Central memory CD4-positive, alpha-beta T cell (primary cell): ENCODE measurements at places on chromosomes 4 and X.

DNA sequence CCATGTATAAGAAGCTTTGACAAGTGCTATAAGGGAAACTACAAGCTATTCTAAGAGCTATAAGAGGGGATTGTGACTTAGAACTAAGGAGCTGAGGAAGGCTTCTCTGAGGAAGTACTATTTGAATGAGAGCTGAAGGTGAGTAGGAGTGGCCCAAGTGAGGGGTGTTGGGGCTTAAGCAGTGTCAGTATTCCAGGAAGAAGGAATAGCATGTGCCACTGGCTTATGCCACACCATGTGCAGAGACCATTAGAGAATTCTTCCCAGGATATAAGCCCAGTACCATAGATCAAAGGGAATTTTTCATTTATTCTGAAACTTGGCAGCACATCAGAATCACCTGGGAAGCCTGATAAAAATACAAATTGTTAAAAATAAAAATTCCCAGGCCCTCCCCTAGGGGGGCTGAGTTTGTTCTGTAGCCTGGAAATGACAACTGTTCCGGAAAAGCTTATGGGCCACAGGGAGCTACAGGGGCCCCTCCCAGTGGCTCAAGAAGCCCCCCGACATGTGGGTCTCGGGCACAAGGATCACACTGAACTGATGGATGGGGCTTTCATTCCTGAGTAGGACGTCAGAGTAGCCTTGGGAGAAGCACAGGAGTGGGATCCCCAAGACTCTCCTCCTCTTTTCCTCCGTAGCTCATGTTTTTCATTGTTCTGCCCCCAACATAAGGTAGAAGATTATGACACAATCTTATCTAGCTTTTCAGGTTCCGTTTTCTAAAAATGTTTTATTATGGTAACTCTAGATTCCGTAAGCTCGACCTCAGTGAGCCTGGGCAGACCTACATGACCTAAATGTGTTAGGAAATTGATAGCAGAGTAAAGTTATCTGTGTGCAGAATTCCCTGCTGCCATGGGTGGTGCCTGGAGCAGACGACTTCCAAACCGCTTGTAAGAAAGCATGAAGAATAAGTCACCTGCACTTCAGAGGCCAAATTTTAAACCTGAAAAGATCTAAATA, 119.3 kb downstream of the AFF1 start:
- no peak for DNase-seq

GRCh38 chr4:99485212-99485611, 25.6 kb upstream of the C4orf17 start:
- no peak for DNase-seq

GRCh38 chr4:82578935-82579334, 17.1 kb upstream of the TMEM150C start:
- DNase-seq, result no peak

GRCh38 chr4:47031011-47031678, at the start of gene GABRB1:
GABRB1 (plus strand) TSS chr4:47031567.
- DNase-seq, result peak; percentile 17

DNA sequence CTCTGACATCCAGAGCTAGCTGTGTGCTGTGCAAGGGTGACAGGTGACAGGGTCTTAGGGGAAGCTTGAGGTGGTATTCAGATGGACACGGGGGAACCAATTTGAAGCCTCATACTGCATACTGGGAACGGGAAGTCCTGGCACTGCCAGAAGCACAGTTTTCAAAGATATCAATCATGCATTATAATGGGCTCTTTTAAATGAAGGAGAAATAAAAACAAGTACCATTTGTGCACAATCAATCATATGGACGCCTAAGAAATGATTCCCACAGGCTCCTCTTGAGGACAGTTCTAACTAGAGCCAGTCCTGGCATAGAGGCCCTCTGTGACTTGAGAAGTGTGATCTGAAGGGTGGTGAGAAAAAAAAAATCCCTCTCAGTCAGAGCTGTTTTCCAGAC, 50.9 kb downstream of the TSC22D3 start:
- no peak for DNase-seq

DNA sequence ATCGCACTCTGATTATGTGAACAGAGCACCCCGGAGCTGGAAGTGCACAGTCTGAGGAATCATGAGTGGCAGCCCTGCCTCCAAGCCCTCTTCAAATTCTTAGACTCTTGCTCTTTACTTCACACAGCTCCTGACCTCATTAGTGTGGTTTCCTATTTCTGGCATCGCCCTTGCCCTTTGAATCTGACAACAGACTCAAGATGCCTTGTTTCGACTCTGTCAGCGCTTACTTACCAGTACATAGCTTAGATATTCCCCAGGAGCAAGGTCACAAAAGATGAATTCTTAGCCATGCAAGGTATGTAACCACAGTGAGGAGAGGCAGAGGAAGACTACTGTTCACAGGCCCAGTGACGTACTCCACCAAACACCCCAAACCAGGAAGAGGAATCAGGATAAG, 167.2 kb downstream of the KDR start:
- DNase-seq, result peak; percentile 37

DNA sequence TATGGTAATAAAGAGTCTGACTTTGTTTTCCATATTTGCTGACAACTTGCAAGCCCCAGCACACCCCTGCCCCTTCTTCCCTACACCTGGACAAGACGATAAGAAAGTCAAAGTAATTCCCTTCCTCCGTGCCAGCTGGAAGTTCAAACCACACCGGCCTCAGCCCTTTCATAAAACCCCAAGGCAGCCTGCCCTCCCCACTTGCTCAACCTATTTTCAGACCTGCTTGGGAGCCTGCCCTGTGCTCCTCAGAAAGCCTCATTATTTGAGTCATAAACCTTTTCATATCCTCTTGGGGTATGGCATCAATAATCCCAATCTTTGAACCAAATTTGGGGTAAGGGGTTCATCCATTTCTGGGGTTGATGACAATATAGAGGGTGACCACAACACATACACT, 29.5 kb downstream of the NIPAL1 start:
- no peak for DNase-seq

DNA sequence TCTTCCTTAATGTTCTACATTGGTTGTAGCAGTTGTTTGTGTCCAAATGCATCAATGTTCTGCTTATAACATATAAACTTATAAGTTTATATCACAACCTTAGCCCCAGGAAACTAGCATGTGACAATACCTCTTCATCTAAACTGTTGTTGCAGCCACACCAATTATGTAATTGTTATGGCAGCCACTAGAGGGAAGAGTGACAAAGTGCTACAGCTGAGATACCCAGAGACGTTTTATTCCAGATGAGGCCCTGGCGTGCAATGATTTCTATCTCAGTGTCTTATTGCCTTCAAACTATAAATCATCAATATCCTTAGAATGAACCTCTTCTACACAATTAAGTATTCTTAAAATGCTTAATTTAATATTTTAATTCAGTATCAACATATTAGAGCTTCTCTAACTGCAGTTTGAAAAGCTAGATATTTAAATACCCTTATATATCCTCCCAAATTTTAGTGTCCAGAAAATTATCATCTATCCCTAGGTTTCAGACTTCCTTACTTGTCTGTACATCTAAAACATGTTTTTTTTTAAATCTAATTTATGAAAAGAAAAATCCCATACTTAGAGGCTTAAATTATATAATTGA, 171.6 kb downstream of the PCDH10 start:
- DNase-seq, result no peak

DNA sequence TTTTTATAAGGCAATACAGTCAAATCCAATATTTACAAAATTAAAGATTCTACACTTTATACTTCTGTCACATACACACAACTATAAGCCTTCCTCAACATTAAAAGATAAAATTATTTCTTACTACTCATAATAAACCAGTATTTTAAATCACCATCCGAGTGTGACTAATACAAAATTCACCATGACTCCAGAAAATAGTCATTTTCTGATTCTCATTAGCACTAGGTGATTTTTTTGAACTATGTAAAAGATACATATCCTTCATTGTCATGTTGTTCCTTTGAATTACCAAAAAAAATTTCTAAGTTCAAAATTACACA, 646 bp upstream of the SLC7A11 start:
- DNase-seq, result no peak

DNA sequence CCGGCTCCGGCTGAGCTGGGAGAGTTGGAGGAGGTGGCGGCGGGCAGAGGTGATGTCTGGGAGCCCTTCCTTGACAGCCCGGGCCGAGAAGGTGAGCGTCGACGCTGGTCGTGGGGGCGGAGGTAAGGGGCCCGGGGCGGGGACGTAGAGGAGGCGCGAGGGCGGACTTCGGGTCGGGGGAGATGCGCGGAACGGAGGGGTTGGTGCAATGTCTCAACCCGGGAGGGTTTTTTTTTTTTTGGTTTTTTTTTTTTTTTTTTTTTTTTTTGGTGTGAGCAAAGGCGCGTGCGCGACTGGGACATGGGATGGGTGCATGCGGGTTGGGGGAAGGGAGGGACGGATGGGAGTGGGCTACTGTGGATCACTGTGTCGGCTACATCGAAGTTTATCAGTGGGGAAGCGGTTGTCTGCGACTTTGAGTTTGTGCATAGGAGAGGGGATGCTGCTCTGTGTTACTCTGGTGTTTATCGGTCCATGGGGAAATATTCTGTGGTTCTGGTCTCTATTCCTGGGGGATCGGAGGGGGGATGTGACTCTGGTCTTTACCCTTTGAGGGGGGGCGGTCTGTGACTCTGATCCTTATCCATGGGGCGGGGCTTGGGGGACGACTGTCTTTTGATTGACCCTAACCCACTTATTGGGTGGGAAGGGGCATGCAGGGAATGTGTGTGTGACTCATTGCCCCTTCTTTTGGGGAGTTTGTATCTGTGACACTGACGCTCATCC, 537 bp downstream of the RBM10 start:
- DNase-seq, result no peak

- no peak for DNase-seq
These were observed 70.7 kb downstream of the REPS2 start for GRCh38 chrX:17017134-17017533.

- no peak for DNase-seq
These were observed 1060.5 kb upstream of the INTU start for GRCh38 chr4:126572264-126572663.

GRCh38 chr4:112031712-112032328, 113.4 kb upstream of the FAM241A start:
- no peak for DNase-seq

- no peak for DNase-seq
These were observed 195.5 kb upstream of the PRPS2 start for GRCh38 chrX:12595720-12596119.

GRCh38 chrX:11757719-11758399, at the start of gene MSL3:
MSL3 (plus strand) TSS chrX:11758237; CDS start chrX:11758264, 27 bp downstream.
- DNase-seq, result peak; percentile 70

DNA sequence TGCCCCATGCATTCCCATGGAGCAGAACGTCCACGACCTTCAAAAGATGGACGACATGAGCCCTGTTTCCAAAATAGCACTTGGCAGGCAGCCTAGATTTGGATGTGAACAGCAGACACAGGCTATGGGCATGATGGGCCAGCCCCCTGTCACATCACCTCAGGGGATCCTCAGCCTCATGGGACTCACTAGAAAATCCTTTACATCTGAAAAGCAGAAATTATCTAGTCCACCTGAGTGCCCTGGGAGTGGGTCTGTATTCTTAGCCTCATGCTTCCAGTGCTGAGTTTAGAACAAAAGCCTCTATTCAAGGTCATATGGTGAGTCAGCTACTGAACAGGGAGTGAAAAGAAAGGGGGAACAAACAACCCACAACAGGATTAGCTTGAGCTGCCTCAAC, 35.8 kb downstream of the GRIA3 start:
- no peak for DNase-seq
